Fibroblast of skin of abdomen (primary cell): ENCODE measurements at places on chromosomes 7 and 10.

DNA sequence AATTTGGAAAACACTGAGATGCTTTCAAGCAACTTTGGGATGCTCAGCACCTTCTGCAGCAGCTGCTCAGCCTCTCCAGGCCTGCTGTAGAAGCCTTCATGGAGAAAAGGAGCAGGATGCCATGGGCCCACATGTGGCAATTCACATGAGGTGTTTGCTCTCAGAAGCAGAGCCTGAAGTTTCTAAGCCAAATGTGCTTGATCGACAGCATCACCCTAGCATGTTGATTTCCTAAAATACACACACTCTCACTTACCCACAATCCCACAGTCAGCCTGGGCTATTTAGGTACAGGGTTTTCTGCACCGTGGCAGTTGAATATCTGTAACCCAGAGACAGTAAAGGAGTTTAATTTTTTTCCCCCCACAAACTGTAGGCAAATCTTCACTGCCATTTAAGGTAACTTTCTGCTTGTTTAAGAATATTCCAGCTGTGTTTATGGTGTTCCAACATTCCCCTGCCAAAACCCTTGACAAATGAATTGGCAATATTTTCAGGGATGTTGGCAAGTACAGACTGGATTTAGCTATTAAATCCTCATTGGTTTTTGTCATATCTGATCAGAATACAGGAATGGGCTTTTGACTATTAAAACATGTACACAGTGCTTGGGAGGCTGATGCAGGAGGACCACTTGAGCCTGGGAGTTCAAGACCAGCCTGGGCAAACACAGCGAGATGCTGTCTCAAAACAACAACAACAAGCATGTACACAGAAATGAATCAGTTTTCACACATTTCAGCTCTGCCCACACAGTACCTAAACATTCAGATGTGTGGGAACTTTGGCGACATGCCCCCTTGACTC, 244.2 kb downstream of the CELF2 start:
- peak; percentile 12 for DNase-seq

DNA sequence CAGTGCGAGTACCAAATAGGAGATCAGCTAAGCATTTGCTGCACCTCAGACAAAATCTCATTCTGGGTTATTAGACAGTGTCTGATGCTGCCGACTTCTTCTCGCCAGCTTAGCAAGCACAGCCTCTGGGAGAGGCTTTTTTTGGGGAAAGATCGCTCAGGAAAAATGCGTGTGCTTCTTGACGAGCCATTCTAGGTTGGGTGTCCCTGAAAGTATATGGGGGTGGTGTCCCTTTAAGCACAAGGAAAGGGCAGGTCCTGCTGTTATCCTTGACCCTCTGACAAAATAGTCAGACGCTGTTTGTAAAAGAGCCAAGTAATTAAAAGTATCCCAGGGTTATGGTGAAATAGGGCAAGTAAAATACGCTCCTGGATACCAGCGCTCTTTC, 540.1 kb upstream of the FZD8 start:
- DNase-seq, result no peak

GRCh38 chr10:77162697-77163096, 474.9 kb downstream of the KCNMA1 start:
- DNase-seq, result peak; percentile 68

GRCh38 chr10:63431962-63432797, 33.6 kb downstream of the JMJD1C start:
- no peak for DNase-seq

DNA sequence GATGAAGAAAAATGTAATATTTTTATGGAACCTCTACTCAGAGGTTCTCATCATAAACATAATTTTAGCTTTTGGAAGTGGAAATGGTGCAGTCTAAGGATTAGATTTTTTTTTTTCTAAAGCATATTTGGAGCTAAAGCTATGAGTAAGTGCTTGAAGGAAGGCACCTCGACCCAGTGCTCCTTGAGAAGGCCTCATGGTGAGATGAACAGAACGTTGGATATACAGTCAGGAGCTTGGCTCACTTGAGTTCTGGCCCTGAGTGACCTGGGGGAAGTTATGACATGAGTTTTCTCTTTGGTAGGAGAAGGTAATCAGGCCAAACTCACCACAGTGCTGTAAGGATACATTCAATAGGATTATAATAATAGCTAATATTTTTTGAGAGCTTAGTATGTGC, 163.3 kb downstream of the JCAD start:
- DNase-seq, result peak; percentile 13

DNA sequence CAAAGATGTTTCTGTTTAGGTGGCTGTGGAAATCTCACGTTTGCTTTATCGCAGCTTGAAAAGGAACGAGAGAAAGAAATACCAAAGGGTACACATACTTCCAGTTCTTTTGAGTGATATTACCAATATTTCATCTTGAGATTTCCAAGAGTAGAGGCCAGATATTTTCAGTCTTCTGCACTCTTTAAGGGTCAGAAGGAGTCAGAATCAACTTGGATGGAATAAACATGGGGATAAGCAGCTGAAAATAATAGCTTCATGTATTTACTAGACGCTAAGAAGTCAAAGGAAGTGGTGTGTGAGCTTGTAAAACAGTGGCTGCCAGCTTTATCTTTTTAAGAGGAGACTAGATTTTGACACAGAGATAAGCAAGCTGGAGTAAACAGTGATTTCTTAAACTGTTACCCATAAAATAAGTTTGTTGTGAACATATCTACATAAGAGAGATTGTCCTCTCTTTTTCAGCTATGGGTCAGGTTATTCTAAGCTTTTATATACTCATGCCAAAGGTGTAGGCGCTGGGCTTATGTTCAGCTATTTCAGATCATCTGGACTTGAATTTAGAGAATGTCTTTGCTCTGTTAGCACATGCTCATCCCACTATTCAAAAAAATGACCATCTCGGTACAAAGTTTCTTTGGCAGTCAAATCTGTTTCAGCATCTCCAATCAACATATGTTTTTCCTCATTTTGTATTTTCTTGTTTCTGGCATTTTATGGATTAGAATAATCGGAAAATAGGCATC, 170.8 kb upstream of the TCF7L2 start:
- DNase-seq, result no peak

DNA sequence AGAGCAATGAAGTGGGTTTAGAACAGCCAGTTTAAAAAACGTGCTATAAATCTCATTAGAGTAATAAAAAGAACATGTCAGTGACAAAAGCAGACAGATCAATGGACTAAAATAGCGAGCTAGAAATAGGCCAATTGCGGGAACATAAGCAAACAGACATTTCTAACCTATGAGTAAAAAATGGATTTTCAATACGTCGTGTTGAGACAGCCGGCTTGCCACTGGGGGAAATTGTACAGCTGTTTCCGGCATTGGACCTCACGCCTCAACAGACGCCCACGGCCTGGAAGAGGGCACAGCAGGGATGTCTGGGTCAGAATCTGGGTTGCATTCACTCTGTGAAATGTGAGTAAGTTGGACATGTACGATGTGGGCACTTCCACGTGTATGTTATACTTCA, 92.9 kb downstream of the SVOPL start:
- peak; percentile 8 for DNase-seq

DNA sequence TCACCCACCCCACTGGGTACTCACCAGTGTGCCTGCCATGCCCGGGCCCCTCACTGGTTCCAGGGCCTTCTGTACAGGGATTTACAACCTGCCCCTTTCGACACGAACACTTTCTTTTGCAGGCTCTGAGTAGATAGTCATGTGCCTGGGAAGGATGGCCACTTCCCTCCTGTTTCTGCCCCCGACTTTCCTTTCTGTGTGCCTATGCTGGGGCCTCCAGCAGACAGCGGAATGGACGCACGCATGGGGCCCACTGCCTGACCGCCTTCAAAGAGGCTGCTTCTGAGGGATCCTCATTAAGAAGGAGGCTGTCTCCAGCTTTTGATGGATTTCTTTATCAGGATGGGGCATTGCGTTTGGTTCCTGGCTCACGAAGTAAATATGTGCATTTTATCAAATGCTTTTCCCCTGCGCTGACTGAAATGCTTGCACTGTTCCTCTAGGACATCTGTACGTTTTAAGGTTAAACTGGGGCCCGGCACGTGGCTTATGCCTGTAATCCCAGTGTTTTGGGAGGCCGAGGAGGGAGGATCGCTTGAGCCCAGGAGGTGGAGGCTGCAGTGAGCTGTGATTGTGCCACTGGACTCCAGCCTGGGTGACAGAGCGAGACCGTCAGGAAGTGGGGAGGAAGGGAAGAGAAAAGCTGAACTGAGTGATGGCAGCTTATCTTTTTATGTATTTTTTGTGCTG, 29.4 kb upstream of the NKX6-2 start:
- no peak for DNase-seq

DNA sequence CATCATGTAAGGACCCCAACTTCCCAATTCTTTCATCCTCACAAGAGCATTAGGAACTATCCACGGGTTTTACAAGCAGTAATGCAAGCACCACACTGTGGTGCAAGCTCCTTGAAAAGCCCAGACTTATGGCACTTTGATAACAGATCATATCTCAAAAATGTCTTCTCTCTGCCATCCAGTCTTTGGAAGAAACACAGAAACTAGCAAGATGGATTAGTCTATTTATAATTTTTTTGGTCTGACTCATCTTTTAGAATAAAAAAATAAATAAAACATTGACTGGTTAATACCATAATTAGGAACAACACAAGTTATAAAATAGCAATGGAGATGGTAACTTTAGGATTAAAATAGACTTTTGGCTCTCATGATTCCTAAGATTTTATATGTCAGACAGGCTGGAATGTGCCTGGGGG, 49.0 kb upstream of the CALD1 start:
- DNase-seq, result peak; percentile 79

DNA sequence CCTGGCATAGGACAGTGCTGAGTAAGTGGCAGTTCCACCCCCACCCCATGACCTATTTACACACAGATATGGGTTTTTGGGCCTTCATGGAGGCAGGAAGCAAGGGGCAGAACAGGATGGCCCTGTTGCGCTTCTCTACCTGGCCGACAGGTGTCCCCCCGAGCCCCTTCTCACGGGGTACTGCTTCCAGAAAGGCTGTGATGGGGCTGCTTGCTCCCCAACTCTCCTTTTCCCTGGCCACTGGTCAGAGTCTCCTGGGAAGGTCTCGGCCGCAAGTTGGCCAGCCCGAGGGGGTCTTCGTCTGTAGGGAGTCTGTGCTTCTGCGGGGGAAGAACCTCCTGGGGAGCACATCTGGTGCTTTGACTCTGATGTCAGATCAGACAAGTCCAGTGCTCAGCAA, 139.8 kb upstream of the TNS3 start:
- DNase-seq, result no peak

- peak; percentile 57 for DNase-seq
Measured at GRCh38 chr10:115950320-115950719, 322.7 kb downstream of the GFRA1 start.

GRCh38 chr10:89342206-89342958, 14.6 kb downstream of the IFIT3 start:
- DNase-seq, result peak; percentile 62

GRCh38 chr10:34626158-34626880, 188.8 kb downstream of the PARD3 start:
- peak; percentile 39 for DNase-seq

GRCh38 chr7:128425850-128426249, 16.1 kb upstream of the IMPDH1 start:
- DNase-seq, result peak; percentile 45

GRCh38 chr10:35236739-35237138, 99.6 kb upstream of the CCNY start:
- DNase-seq, result peak; percentile 33

GRCh38 chr10:6667679-6668270, 87.7 kb upstream of the PRKCQ start:
- DNase-seq, result peak; percentile 13

GRCh38 chr7:111045449-111045848, 45.5 kb upstream of the LRRN3 start:
- DNase-seq, result peak; percentile 40

- DNase-seq, result no peak
Measured at GRCh38 chr10:119346095-119346832, 138.9 kb downstream of the GRK5 start.

- DNase-seq, result no peak
Measured at GRCh38 chr7:75654855-75655254, 83.9 kb downstream of the HIP1 start.

DNA sequence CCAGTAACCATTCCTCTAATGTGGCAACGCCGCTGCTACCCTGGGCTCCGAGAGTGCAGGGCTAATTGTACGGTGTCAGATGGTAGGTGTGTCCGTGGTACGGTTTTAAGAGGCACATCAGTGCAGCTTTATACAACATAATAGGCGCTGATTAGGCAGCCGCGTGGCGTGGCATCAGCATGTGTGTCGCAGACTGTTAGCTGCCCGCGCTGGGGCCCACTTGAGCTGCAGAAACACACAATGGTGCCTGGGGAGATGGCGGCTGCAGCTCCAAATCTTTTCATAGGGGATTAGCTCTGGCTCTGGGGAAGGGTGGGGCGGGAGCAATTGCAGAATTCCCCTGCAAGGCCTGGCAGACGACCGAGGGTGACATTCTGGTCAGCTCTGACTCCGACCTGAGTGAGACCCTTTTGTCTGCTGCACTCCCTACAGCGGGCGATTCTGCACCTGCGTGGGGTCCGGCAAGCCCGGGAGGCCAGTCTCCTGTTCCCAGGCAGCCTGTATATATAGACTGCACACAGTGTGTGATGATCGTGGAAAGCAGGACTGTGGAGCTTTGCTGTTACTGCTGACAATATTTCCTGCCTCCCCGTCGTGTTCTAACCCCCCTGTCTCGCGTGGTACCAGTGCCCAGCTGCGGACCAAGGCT, 722.7 kb upstream of the CELF2 start:
- DNase-seq, result no peak

- peak; percentile 30 for DNase-seq
Measured at GRCh38 chr10:34255035-34255434, 560.1 kb downstream of the PARD3 start.

- DNase-seq, result peak; percentile 66
Measured at GRCh38 chr7:1567896-1568510, 1.8 kb downstream of the PSMG3 start.

DNA sequence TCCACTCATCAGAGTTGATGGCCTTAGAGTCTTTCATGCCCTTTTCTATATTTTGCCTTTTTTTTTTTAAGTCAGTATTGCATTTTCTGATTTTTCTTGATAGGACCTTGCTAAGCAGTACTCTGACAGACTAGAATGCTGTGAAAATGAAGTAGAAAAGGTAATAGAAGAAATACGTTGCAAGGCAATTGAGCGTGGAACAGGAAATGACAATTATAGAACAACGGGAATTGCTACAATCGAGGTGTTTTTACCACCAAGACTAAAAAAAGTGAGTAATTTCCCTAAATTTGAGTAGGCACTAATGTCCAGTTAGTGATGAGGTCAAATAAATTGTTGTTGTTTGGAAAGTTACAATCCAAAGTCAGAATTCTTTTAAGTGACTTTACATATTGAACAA, 7.4 kb downstream of the NUB1 start:
- DNase-seq, result no peak

GRCh38 chr7:128862571-128863432, at the start of gene ATP6V1F:
Gene ATP6V1F, plus strand, starts transcription at chr7:128862856. Its CDS starts 49 bp downstream, at chr7:128862905.
- DNase-seq, result peak; percentile 97
